Neural progenitor cell (in vitro differentiated cells): ENCODE measurements at places on chromosomes 5 and 9. TPM values are rescaled to one million over a fixed set of nuclear protein-coding genes. Genes with fewer than 3 reads are reported as not detected.

DNA sequence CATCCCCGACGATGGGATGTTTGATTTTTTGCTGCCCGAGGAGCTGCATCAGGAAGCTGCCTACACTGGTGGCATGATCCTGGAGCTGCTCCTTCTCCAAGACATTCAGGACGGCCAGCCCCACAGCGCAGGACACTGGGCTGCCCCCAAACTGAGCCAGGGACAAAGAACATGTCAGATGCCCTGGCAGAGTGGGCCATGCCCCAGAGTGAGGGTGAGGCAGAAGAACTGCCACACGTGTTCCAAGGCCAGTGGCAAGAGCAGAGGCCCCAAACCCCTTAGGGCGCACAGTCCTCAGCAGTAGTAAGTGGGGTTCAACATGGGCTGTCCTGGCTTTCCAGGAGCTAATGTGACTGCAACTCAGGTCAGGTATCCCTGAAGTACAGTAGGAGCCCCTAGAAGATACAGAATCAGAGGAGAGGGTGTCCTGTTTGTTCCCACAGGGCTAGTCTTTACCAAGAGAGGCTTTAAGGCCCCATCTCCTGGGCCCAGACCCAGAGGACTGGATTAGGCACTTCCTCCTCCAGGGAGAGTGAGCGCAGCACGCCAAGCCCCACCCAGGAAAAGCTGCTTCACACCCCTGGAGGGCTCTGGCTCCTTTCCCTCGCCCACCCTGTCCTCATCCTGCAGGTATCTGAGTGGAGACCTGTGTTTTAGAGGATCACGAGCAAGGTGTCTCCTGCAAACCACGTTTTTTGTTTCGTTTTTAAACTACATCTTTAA lies 11.1 kb downstream of the HNRNPAB start:
- DNase-seq: no peak

DNA sequence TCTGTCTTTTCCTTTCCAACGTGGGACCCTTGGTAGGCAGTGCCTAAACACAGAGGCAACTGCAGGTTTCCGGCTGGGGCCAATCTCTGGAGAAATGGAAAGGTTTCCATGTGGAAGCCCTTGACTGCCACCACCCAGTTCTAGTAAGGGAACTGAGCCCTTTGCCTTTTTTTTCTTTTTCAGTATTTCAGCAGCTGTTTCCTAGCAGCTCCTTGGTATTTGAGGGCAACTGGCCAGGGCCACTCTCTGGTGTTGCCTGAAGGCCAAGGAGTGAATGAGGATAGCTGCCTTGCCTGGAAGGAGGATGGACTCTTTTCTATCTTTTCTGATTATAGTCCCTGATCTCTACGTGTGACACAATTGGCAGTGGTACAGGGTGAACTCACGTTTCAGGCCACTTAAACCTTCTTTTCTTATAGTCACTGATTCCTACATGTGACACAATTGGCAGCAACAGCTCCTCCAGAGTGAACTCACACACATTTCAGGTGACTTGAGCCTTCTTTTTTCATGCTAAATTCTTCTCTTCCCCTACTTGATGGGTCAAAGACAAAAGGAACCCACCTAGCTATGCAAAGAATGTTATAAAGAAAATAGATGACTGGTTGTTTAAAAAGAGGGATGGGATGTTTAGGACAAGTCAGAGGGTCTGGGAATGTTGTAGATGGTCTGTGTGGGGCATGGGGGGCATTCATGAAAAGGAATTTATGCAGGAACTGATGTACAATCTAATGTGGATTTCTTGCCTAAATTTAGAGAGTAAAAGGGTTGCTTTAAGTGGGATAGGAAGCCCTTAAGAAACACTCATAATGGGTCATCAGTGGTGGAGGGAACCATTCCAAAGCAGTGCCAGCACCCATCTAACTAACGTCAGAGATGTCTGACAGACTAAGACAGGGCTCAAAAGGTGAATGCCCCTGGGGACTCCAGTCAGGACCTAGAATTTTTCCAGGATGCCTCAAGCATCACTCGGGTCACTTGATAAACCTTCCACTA lies 190.1 kb downstream of the TMEM232 start:
- peak; percentile 23 for DNase-seq

- no peak for DNase-seq
Observed at GRCh38 chr5:10293907-10294662, 13.6 kb downstream of the CMBL start.

- DNase-seq: no peak
Observed at GRCh38 chr5:174328631-174329299, 283.3 kb downstream of the NSG2 start.

DNA sequence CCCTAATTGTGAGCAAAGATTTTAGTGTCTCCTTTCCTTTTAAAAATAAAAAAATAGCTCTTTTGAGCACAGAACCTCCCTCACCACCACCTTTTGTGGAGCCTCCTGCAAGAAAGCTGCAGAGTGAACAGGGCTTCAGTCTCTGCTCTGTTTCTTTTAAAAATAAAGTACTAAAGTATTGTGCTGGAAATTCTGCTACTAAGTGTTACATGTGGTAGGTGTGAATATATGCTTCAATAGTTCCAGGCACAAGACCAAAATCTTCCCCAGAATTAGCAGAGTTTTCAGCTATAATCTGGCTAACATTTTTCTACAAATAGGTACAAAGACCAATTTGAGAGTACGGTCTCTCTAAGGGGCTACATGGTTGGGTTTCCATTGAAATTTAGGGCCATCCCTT lies 40.3 kb upstream of the NFIB start:
- DNase-seq: no peak

GRCh38 chr5:123344816-123345426 lies 78.3 kb downstream of the CEP120 start:
- peak; percentile 59 for DNase-seq

GRCh38 chr9:75990576-75991304 lies 100.3 kb downstream of the PCSK5 start:
- DNase-seq: no peak

DNA sequence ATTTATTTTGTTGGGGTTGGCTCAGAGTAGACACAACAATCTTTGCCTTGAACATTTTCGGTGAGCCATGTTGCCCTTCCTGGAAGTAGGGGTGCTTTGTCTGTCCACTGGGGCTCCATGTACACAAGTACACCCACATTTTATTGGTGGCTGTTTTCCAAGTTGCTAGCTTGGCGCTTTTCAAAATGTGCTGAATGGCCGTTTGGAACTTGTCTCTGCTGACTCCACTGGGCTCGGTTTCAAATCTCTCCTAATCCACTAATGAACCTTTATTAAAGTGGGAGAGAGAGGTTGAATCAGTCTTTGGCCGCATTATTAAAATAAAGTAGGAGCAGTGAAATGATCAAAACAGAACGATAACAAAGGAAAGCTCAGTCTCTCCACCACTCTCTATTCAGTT lies 64.6 kb upstream of the TAF11L2 start:
- no peak for DNase-seq

DNA sequence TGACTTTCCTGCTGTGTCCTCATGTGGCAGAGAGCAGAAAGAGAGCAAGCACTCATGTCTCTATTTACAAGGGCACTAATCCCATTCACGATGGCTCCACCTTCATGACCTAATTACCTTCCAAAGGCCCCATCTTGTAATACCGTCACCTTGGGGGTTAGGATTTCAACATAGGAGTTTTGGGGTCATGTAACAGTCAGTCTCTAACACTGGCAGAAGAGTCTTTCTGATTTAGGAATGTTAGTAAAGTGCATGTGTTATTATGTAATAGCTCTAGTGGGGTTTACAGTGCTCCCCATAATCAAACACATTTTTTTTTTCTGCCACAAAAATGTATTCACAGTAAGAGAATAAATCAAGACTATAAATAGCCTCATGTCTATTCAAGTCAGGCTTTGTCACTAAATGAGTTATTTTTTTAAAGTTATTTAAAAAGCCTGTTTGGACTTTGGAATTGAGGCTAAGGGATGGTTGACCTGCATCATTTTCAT lies 19.1 kb downstream of the GALNT10 start:
- DNase-seq: no peak

GRCh38 chr9:132166599-132166998 lies 4.7 kb downstream of the NTNG2 start:
- peak; percentile 74 for DNase-seq

- peak; percentile 36 for DNase-seq
Observed at GRCh38 chr5:142290577-142291299, 34.1 kb downstream of the SPRY4 start.

- DNase-seq: peak; percentile 26
Observed at GRCh38 chr5:95317085-95317484, 32.2 kb upstream of the MCTP1 start.

DNA sequence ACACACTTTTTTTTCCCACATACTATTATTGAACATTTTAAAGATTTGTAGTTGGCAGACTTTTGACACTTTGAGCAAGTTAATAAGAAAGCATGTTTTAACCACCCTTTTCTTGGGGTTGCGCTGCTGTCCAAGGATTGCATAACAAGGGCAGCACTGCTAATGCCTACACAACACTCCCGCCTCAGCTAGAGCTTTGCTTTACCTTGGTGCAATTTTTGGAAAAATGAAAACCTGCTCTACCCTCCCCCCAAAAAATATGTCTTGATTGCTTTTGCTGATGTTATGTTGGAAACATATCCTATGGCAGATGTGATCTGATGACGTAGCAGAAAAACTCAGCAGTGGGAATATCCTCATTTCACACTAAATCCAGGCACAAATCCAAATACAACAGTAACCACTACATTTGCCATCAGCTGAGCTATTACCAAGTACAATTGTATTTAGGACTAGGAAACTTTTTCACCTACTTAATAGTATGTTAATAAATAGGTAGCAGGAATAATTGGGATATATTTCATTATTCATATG lies 51.5 kb downstream of the UBE2R2 start:
- no peak for DNase-seq

DNA sequence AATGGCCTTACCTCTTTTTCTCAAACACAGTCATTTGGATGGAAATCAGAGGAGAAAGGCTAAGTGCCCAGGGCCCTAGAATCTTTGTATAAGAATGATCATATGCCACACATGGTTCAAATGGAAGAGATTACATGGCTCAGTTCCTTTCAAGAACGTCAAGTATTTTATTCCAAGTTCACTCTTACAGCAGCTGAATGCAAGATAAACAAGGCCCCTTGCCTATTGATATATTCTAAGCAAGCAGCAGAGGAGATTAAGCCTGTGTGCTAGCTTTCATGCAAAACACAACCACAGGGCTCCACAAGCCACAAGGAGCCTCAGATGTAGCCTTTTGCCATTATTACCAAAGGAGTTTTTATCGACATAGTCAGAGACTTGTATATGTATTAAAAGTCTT lies 55.3 kb upstream of the SLCO6A1 start:
- peak; percentile 30 for DNase-seq

DNA sequence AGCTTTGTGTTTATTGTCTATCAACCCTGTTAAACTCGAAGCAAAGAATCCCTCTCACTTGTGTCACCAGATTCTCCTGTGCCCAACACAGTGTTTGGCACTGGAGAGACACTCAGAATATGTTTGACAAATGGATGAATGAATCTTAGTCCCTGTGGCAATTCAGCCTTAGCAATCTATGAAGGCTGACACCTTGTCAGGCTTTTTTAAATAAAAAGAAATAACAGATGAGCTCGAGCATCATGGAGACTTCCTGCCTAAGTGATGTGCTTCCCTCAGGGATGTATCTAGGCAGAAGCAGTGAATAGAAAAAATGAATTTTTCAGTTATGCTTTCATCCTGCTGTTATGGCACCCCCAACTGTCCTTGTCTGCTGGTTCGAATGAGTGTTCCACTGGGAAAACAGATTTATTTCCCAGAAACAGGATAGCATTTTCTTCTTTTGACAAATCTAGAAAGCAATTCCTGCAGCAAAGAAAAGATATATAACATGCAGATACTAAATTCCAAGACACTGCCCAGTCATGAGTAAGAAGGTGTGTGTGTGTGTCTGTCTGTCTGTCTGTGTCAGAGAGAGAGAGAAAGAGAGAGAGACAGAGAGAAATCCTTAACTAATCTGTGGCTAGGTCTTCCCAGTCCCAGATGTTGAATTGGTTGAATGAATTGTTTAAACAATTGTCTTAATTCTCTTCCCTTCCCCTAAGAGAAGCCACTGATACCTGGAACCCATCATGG lies 16.7 kb downstream of the MAMDC2 start:
- DNase-seq: no peak

The CAMSAP1 gene
- total RNA-seq: 39.3 and 44.9 TPM in 2 replicates

The DMRTA1 gene
- total RNA-seq: 14.0 and 21.3 TPM in 2 replicates

The MRRF gene
- 22.1 and 44.4 TPM in 2 replicates for total RNA-seq

The FRRS1L gene
- 4.3 and 13.3 TPM in 2 replicates for total RNA-seq

The FAM169A gene
- 23.8 and 27.4 TPM in 2 replicates for total RNA-seq

The CEL gene
- 1.0 and 2.2 TPM in 2 replicates for total RNA-seq

The LCN15 gene
- total RNA-seq: not detected in 2 replicates

The GABRG2 gene
- total RNA-seq: 0.19 and 0.64 TPM in 2 replicates

The FGF1 gene
- total RNA-seq: not detected in 2 replicates
